Activated CD4-positive, alpha-beta T cell treated with anti-CD3 and anti-CD28 coated beads, Interleukin-2, Interleukin-6, amounts not matched to agents 100 ng/mL and 50 ng/mL, durations not matched to agents 16 hours and 8 hours (primary cell): ENCODE measurements at places on chromosomes 1 and 21.

GRCh38 chr1:161718559-161719324 lies 2.6 kb upstream of the FCRLB start:
- no peak for DNase-seq

DNA sequence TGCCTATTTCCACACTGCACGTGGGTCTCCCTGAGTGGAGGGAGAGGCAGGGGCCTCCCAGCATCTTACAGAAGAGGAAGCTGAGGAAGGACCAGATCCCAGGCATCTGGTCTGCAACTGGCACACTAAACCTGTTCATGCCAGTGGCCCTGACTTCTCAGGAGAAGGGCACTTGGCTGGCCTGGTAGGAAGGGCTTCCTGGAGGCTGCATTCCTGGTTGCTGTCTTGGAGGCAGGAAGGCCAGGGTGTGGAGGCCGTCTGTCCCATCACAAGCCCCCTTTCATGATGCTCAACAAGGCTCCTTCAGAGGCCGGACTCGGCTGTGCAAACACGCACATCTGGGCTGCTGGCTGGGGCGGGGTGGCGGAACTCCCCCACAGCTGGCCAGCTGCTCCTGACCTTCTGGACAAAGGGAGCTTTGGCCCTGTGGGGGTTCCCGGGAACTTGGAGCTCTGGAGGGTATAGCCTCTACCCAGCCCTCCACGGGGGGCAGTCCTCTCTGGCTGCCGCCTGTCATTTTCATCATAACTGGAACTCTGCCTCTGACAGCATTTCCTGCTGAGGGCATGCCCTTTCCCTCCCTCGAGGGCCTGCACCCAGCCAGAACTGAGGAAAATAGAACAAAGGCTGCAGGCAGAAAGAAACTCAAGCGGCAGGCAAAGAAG lies 39.2 kb upstream of the POU3F1 start:
- no peak for DNase-seq

GRCh38 chr21:39097335-39097861 lies 85.9 kb downstream of the PSMG1 start:
- no peak for DNase-seq

DNA sequence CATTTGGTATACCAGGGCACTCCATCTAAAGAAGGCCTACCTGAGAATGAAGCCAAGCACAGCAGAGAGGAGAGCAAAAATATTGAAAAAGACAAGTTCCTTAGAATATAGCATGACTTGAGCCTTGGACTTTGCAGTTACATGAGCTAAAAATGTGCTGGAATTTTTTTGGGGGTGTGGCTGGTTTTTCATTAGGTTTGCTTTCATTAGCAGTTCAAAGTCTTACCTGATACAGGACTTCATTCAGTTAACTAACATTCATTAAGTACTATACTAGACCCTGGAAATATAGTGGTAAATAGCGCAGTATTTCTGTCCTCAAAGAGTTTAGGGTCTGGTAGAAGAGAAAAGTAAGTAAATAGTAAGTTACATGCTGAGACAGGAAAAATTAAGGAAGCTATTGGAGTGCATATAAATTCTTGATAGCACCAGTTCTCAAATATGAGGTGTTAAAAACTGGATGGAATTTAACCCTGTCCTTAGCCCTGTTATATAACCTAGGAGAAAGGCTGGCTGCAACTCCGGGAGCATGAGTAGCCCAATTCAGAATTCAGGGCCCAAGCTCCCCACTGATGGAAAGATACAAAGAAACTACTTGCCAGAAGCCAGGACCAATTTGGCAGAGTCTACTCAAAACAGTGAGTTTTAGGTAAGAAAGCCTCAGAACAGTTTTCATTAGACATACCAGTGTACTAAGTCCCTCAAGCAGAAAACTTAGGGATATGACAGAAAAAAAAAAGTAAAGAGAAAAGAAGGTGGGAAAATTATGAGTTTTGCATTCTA lies 3.1 kb upstream of the DOCK7 start:
- no peak for DNase-seq

DNA sequence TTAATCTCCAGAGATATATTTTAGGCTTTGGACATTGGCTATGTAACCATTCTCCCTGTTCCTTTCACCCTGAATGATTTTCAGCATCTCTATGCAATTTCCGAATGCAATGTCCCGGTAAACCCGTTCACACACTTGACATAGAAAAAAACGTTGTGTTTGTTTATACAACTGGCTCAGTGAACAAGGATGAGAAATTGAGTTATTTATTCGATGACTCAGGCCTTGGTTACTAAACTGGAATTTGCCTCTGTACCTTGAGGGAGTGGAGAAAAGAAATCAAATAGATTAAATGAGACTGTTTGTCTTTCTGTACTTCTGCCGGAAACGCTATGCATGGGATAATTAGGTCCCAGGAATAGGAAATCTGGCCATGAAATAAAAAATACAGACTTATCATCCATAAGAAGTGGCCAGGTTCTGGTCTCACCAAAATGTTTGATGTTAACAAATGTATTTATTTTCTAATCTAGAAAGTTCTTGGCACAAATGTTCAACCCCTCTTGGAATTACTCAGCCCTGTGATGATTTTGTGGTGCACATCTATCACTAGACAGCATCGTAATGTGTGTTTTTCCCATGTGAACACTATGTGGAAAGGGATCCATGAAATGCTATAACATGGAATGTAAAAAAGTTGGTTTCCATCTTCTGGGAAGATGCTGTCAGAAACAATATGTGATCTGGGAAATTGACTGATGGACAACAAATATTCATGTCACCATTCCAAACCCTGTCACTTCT lies 253.9 kb downstream of the DUSP10 start:
- DNase-seq = no peak

- no peak for DNase-seq
These were observed 179.2 kb downstream of the PATJ start for GRCh38 chr1:61921435-61921834.

- no peak for DNase-seq
These were observed 58.0 kb downstream of the ACBD3 start for GRCh38 chr1:226128487-226129075.

GRCh38 chr1:106698660-106699059 lies 357.8 kb upstream of the PRMT6 start:
- DNase-seq = no peak

DNA sequence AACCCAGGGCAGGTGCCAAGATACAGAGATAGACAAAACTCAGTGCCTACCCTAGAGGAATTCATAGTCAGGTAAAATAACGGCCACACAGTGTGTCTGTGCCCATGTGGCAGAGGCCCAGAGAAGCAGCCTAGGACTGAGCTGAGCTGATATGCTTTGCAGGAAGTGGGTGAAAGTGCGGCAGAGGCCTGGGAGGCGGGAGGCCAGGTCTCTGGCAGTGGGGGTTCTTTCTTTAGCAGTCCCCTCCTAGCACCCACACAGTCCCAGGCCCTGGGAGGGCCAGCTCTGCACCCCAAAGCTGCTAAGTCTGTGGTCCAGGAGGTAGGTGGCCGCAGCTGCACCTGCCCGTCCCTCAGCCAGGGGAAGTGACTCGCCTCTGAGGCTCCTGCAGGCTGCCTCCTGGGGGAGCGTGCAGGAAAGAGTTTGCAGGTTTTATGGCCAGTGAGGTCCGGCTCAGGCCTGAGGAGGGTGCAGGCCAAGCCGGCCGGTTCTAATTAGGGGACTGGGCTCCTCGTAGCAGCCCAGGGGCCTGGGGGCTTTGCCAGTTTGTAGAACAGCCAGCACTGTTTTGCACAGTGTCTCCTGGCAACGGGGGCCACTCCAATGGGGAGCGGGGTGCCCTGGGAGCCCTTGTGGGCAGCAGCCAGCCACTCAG lies 107.9 kb downstream of the SPSB1 start:
- DNase-seq = no peak

GRCh38 chr21:15222707-15223106 lies 157.9 kb upstream of the NRIP1 start:
- DNase-seq = no peak

DNA sequence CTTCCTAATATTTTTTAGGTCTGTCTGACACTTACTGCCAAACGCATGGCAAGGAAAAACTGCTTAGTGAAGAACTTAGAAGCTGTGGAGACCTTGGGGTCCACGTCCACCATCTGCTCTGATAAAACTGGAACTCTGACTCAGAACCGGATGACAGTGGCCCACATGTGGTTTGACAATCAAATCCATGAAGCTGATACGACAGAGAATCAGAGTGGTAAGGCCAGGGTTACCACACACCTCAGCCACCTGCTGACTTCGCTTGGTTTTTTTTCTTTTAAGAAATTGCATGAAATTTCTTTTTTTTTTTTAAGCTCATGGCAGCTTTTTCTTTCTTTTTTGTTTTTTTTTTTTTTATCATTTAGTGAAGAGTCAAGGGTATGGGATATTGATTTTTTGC lies 17.2 kb downstream of the ATP1A1 start:
- DNase-seq = peak; percentile 75
